ENCODE measurements at places on chromosomes 5 and 9.

DNA sequence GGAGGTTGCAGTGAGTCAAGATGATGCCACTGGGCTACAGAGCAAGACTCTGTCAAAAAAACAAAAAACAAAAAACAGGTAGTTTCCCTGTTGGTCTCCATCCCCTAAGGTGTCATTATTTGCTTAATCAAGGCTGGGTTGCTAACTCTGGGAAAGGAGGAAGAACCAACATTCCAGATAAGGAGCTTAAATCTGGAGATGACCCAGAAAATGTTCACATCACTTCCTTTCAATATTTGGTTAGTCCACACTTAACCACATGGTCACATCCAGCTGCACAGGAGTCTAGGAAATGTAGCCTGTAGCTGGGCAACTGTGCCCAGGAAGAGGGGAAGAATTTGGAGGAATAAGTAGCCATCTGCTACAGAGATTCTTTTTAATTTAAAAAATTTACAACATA lies 25.9 kb upstream of the MEGF9 start:
- DNase-seq: no peak

DNA sequence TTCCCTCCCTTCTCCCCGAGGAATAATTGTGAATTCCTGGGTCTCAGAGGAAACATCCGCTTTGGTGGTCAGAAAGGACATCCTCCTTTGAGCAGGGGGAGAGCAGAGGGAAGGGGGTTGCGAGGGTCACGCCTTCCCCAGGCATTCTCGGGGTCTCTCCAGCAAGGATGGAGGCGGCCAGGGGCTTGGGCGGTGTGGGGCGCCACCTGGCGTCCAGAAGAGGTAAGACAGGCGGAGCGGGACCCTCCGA lies 129.1 kb downstream of the KCNIP1 start:
- DNase-seq: peak; percentile 80

GRCh38 chr5:134119720-134120119 lies 5.2 kb downstream of the TCF7 start:
- no peak for DNase-seq

GRCh38 chr9:129358621-129359154 lies 180.6 kb upstream of the IER5L start:
- no peak for DNase-seq

DNA sequence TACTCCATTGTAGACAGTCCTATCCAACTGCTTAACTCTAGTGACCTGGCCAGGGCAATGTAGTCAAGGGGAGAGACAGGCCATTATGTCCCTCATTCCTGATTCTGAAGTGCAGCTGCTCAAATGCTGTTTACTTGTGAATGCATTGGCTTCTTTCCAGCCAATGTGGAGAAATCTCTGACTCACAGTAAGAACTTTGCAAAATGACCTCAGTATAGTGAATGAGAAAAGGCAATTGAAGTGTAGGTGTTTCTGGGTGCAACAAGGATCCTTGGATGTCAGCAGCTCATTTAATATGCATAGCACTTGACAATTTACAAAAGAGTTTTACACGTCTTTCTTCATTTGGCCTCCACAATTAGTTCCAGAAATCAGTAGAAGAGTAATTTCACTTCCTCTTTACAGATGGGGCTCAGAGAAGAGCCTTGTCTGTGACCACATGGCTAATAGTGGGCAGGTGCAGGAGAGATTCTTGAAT lies 367.2 kb downstream of the OSTF1 start:
- no peak for DNase-seq

- no peak for DNase-seq
These were observed 33.7 kb downstream of the CENPP start for GRCh38 chr9:92359394-92359995.

DNA sequence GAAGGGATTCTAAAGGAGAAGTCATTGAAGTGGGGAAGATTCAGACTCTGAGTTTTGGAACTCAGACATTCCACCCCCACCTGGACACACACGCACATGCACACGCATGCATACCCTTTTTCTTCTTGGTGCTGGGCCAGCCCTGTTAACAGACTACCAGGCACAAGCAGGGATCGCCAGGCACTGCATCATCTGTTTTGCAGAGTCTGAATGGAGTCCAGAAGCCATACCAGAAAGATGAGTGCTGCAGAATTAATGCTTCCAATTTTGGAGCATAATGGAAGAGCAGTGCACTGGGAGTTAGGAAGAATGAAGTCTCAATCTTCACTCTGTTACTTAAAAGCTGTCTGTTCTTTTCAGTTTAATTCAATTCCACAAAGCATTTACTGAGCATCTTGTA lies 95.5 kb downstream of the PDE8B start:
- DNase-seq: no peak

- no peak for DNase-seq
These were observed 21.1 kb downstream of the TRAF1 start for GRCh38 chr9:120905315-120906164.

GRCh38 chr9:128056086-128056485 lies 11.0 kb downstream of the NAIF1 start:
- no peak for DNase-seq

DNA sequence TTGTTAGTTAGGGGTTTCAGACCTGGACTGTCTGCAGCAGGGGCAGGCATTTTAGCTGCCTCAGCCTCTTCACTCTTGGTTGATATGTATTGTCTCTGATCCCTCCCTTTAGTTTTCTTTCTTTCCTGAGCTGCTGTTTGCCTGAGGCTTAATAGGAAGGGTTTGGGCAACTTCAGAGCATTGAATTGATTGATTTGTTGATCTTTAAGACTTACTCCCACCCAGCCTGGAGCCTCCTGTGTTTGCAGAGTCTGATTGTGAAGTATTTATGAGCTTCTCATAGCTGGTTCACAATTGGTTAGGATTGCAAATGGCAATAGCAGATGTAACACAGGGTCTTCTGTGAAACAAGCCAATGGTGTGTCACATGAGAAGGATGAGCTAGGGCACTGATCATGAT lies 671.8 kb upstream of the SEMA6A start:
- DNase-seq: no peak

DNA sequence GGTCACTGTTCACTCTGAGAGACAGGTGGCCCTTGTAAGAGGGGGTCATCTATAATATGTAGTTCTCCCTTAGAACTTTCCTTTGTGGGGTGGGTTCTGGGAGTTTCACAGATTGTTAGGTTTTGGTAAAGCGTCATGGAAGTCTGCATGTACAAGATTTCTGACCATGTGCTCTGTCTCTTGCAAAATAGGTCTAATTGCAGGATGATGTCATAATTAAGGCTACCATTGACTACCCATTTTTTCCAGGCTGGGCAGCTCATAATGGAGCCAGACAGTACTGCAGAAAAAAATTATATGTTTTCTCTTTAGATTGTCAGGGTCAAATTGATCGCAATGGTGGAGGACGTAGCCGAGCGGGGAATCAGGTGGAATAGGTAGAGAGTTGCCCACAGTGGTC lies 3.7 kb upstream of the GM2A start:
- DNase-seq: no peak

GRCh38 chr5:133869519-133870335 lies 98.7 kb downstream of the C5orf15 start:
- DNase-seq: no peak

DNA sequence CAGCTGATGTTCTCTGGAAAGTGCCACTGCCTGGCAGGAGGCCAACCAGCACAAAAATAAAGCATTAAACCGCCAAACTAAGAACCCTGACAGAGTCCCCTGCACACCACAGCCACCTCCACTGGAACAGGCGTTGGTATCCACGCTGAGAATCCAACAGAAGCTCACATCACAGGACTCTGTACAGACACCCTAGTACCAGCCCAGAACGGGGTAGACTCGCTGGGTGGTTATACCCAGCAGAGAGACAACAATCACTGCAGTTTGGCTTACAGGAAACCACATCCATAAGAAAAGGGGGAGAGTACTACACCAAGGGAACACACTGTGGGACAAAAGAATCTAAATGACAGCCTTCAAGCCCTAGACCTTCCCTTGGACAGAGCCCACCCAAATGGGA lies 15.0 kb upstream of the POU5F2 start:
- no peak for DNase-seq

DNA sequence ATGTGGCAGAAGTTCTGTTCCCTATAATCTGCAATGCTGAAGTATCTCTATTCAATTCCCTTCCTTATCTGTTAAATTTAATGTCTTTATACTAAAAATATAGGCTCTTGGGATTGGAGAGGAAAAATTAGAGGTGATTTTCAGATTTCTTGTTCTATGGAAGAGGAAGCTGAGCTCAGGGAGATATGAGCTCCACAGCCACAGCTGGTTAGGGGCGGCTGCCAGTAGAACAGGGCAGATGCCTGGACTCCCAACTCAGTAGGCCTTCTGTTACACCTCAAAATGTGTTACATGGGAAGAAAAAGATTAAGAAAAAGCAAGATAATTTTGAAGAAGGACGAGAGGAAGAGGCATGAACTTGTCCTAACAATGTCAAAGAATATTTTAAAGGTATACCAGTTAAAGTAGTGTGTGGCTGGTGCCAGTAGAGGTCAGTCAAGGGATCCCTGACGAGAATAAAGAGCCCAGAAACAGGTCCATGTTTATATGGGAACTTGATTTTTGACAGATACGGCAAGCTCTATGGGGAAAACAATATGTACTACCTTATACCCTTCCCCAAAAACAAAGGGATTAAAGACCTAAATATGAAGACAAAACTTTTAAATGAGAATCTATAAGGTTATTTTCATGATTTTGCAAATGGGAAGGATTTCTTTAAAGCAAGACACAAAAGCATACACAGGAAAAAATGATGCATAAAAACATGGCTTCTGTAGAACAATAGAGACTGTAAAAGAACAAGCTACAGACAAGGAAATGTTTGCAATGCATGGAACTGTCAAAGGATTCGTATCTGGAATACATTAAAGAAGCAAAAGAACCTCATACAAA lies 28.7 kb downstream of the DNAJC21 start:
- no peak for DNase-seq

- no peak for DNase-seq
These were observed 125.0 kb upstream of the PITX1 start for GRCh38 chr5:135158982-135159381.

- DNase-seq: no peak
These were observed 336.7 kb upstream of the CLINT1 start for GRCh38 chr5:158195416-158196210.

- DNase-seq: no peak
These were observed 9.7 kb upstream of the SNX24 start for GRCh38 chr5:122835681-122836080.
